ENCODE measurements at places on chromosomes 2 and 18.

DNA sequence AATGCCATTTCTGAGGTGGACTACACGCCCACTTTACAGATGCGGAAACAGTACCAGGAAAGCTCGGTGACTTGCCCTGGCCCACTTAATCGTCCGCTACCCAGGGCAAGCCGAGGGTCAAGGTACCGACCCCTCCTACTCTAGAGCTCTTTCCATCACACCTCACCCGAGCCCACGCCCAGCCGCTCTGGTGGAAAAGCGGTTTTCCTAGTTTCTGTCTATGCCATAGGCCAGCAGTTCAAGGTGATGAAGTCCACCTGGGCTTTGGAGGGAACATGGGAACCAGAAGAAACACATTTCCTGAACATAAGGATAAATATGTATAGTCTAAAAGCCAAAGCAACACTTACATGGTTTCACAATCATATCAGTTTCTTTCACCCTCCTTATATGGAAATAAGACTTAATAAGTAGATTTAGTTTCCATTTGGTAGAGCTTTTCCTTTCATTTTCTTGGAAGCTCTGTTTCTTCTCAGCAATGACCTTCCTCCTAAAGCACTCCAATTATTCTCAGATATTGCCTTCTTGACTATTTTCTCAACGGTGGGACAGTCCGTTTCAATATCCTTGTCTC is 567 bp downstream of the VWA3B start:
- DNase-seq: no peak

GRCh38 chr2:68388358-68388757 is 23.3 kb downstream of the PLEK start:
- DNase-seq: no peak

DNA sequence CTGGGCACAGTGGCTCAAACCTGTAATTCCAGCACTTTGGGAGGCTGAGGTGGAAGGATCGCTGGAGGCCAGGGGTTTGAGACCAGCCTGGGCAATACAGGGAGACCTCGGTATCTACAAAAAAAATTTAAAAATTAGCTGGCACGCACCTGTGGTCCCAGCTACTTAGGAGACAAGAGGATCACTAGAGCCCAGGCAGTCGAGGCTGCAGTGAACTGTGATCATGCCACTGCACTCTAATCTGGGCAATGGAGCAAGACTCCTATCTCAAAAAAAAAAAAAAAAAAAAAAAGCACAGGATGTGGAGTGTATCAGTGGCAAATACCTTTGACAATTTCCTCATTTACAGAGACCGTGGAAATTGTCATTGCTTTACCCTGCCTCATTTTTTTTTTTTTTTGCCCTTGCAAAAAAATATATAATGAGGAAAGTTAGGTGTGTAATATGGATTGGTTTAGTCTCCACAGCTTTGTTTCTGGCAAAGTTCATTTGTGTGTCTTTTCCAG is 20.9 kb upstream of the PPP1CB start:
- DNase-seq: no peak

GRCh38 chr2:29209551-29209950 is 94.3 kb downstream of the CLIP4 start:
- DNase-seq: no peak

DNA sequence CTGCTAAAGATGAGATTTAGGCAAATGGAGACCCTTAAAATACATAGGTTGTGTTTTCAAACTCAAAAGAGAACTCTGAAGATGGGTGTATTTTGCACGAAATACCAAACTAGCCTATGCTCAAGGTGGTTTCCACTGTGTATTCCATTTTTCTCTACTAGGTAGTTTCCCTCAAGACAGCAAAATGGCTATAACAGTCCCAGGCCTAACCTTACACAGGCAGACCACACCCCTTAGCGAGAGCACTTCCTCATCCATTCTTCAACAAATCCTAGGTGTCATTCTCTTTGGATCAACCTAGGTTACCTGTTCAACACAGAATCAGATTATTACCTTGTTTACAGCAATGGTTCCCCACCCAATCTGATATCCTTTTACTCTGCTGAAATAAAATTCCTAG is 42.6 kb downstream of the HNRNPLL start:
- DNase-seq: no peak

- no peak for DNase-seq
These were observed 18.6 kb upstream of the ZC3H15 start for GRCh38 chr2:186467421-186467820.

GRCh38 chr2:202337151-202337550 is 39.0 kb upstream of the BMPR2 start:
- no peak for DNase-seq

DNA sequence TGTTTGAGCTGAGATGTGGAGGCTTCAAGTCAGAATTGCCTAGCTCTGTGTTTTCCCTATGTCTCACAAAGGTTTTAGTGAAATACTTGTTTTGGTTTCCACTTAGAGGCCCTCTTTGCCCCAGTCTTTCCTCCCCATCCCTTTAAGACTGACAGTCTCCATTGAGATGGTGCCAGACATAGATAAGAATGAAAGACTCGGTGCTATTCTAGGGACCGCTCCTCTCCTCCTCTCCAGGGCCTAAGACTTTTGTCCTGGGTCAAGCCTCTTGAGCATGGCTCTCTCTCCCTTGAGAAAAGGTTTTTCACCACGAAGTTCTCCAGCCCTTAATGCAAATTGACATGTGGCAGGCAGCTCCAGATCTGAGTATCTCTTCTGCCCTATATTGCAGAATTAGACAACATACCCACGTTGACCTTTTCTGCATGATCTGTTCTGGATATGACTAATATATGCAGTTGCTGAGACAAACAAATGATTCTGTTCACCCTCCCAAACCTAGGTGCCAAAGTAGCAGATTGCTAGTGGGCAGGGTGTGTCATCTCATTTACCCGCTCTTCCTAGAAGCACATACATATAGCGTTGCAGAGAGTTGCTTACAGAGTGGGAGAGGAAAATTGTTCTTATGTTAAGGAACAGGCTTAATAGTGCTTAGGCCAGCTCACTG is 47.5 kb upstream of the ACSL3 start:
- no peak for DNase-seq

GRCh38 chr2:197280015-197280702 is 30.4 kb downstream of the ANKRD44 start:
- DNase-seq: no peak

DNA sequence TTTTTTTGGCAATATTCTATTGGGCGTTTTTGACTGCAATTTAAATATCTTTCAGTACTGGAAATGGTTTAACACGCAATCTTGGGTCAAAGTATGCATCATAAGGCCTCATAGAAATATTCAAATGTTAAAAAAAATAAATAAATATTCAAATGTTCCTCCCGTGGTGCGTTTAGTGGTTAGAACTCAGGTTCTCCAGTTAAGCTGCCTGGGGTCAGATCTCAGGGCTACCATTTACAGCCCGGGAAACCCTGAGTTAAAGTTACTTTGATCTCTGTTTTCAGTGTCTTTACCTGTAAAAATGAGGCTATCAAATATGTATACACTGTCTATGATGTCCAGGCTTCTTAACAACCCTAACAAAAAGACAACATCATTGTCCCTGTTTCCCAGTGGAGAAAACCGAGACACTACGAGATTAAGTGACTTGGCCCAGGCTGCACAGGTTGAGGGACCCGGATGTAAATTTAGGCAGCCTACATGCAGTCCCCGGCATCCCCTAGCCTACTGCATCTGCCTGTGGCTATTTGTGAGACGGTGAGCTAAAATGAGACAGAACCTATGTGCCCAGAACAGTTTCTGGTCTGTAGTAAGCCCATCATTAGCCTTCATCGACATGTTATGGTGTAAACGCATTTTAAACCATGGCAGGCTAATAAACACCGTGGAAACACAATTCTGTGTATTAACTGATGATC is 1.7 kb downstream of the FHL2 start:
- no peak for DNase-seq

DNA sequence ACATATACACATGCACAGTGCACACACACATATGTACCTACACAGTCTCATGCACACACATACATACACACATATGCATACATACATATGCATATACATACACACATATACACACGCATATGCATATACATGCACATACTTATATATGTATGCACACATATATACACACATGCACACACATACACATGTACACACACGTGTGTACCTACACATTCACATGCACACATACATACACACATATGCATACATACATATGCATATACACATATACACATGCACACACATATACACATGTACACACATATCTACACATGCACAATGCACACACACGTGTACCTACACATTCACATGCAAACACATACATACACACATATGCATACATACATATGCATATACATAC is 100.3 kb upstream of the TWIST2 start:
- DNase-seq: no peak

DNA sequence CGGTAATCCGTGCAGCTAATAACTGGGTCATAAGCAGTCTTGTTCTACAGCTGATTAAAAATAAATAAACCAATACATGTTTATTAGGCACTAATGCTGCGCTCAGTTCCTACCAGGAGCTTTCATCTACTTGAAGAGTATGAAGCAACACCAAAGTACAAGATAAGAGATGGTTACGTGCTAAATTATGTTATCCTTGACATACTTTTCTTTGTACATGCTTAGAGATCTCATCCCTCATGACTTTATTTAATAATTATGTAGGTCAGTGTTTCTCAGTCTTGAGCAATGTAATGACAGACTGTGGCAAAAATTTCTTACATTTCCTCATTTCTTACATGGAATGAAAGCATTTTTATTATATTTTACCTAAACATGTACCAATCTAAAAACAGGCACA is 54.6 kb upstream of the COBLL1 start:
- DNase-seq: no peak

- no peak for DNase-seq
These were observed 24.2 kb upstream of the TOGARAM2 start for GRCh38 chr2:28956890-28957289.

- DNase-seq: no peak
These were observed 88.7 kb upstream of the ATL2 start for GRCh38 chr2:38465789-38466127.

DNA sequence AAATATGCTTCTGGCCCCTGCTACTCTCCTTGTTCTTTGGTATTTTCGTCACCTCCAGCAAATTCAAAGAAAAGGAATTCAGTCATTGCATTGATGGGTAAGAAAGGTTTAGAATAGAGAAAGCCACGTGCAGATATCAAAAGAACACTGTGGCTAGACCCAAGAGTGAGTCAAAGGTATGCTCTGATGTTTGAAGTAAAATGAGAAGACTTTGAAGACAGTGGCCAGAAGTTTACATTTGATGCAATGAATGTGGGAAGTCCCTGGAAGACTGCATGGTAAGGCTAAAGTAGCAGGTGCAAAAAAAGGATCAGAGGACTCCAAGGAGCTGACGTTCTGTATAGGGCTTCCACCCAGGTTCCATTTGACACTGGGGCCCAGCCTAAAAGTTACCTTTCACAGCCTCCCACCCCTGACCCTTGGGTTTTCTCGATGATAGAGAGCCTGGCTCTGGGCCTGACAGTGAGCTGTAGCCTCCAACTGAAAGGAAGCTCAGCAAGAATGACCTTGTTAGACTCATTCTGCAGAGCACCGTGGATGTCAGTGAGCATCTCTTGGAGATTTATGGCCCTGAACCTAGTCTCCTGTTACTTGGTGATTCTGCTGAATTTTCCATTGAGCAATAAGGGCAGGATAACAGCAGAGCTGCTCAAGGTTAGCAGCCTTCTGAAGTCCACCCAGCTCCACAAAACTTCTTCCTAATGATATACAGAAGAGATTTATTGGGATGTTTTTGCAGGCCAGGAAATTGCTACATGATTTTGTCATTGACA is 223.7 kb upstream of the RBBP8 start:
- DNase-seq: no peak

- DNase-seq: no peak
These were observed 67.3 kb downstream of the PRKRA start for GRCh38 chr2:178383718-178384117.

DNA sequence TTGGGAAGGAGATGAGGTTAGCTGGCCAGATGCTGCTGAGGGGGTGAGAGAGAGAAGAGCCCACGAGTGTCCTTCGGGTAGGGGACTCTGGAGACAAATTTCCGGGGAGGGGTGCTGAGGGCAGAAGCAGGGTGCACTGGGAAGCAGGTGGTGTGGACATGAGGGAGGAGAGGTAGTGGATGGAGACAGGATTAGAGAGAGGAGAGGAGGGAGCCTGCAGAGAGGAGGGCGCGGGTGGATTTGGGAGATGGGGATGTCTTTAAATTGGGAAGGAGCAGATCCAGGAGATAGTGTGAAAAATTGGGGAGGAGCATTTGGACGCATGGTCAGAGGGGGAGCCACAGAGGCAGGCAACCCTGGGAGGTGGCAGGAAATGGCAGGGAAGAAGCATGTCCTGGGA is 154.7 kb downstream of the DYSF start:
- DNase-seq: no peak
